Non-pigmented ciliary epithelial cell (primary cell): ENCODE measurements at places on chromosomes 2 and 18.

GRCh38 chr2:167353605-167354280, 465.5 kb downstream of the XIRP2 start:
- no peak for DNase-seq

- no peak for DNase-seq
Measured at GRCh38 chr2:46393347-46393820, 86.0 kb upstream of the TMEM247 start.

DNA sequence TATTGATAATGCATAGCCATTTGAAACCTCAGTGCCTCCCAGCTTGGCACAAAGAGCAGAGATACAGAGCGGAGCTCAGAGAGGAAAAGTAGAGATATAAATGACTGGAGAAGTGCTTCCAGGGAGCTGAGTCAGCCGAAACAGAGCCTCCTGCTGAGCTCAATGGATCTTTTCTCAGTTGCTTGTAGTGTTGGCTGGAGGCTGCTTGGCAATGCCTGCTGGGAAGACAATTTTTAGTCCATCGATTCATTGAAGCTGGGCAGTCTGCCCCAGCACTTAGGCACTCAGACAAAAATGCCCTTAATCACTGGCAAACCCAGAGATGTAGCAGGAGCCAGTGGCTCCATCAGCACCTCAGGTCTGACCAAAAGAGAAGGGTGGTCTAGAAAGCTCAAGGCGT, 81.3 kb upstream of the SETBP1 start:
- DNase-seq = no peak

DNA sequence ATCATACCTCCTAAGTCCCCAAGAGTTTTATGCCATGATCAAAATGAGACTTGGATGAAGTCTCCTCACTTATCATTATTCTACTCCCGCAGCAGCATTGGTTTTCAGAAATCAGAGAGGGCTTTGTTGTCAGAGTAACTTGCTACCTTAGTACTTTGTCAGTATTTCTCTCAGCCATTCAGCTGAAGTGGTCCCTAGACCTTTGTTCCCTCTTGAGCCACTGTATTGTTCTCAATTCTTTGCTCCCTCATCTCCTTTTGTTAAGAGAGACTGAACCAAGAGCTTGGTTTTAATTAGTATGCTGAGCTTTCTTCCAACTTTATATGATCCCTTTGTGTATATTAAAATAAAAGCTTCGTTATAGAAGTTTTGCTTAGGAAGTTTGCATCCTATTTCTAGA, 133.4 kb downstream of the DOCK10 start:
- DNase-seq = no peak

DNA sequence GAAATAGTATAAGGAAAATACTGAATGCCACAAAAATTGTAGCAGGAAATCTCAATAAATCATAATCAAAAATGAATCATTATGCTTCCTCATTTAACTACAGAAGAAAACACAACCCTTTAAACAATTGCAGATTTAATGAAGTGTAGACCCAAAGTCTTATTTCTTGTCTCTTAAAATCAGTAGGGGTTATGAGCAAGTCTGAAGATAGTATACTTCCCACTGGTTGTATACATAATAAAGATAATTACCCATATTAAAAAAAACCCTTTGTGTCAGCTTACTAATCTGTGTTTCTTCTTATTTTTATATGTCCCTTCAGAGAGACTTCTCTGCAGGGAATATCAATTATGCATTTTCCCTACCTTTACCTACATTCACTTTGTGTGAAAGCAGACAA, 504.7 kb downstream of the ERBB4 start:
- no peak for DNase-seq
